ENCODE measurements at places on chromosomes 6 and 20.

DNA sequence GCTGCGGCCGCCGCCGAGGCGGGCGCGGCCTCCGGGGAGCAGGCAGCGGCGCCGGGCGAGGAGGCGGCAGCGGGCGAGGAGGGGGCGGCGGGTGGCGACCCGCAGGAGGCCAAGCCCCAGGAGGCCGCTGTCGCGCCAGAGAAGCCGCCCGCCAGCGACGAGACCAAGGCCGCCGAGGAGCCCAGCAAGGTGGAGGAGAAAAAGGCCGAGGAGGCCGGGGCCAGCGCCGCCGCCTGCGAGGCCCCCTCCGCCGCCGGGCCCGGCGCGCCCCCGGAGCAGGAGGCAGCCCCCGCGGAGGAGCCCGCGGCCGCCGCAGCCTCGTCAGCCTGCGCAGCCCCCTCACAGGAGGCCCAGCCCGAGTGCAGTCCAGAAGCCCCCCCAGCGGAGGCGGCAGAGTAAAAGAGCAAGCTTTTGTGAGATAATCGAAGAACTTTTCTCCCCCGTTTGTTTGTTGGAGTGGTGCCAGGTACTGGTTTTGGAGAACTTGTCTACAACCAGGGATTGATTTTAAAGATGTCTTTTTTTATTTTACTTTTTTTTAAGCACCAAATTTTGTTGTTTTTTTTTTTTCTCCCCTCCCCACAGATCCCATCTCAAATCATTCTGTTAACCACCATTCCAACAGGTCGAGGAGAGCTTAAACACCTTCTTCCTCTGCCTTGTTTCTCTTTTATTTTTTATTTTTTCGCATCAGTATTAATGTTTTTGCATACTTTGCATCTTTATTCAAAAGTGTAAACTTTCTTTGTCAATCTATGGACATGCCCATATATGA is 3.2 kb downstream of the MARCKS start:
- DNase-seq = no peak

- DNase-seq = no peak
Measured at GRCh38 chr6:5214570-5215052, 46.1 kb downstream of the LYRM4 start.

GRCh38 chr6:127475823-127476176 is 16.6 kb upstream of the KIAA0408 start:
- no peak for DNase-seq

GRCh38 chr20:43295781-43296180 is 106.1 kb upstream of the PTPRT start:
- DNase-seq = no peak

DNA sequence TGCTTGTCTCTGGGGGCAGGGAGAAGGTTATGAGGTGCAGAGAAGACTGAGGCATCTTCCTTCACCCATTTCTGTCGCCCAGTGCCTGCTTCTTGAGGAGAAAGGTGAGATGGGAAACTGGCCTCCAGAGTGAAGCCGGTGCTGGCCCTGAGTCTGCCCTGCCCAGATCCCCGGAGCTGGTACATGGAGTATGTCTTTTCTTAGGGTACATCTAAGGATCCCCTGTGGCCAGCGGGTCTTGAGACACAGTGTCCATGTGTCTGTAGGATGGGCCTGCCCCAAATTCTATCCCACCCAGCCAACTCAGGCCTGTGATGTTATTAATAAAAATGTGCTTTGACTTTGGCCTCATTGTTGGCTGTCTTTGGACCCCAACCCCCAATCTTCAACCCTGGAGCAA is 8.8 kb upstream of the BAK1 start:
- DNase-seq = no peak

DNA sequence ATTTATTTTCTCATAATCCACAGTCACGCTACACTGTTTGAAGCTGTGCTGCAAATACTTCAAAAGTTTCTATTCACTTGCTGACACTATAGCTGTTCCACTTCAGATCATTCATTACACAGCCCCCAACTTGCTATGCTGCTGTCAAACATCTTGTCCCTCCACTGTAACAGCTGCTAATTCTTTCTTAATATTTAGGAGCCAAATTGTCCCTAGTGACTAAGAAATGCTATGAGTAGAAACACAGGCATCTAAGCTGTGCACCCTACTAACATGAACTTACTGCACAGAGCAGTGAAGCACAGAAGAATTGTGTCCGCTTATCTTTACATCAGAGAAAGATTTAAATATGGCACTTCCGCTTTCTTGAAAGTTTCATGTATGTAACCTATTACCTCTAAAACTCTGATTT is 91.3 kb downstream of the PDE10A start:
- no peak for DNase-seq

DNA sequence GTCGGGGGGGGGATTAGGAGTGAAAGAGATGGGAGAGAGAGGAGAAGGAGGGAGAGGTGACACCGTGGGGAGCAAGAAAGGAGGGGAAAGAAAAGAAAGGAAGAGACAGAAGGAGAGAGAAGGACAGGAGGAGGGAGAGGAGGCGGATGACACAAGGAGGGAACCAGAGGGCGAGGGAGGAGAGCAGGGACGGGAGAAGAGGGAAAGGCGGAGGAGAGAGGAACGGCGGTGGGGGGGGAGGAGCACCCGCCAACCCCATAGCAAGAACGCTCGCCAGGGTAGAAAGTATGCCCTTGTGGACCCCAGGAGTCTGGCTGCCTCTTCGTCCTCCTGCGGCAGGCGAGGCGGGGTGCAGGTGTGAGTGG is 4.5 kb upstream of the INSM1 start:
- DNase-seq = no peak

DNA sequence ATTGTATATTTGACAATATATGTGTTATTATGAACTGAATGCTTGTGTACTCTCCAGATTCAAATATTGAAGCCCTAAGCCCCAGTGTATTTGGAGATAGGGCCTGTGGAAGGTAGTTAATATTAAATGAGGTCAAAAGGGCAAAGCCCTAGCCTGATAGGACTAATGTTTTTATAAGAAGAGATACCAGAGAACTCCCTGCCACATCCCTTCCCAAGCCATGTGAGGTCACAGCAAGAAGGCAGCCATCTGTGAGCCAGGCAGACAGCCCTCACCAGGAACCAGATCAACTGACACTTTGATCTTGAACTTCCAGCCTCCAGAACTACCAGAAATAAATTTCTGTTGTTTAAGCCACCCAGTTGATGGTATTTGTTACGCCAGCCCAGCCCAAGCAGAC is 36.4 kb upstream of the FBXL4 start:
- DNase-seq = no peak

GRCh38 chr20:32792731-32793458 is 26.9 kb upstream of the MAPRE1 start:
- DNase-seq = no peak

- DNase-seq = no peak
Measured at GRCh38 chr20:361561-361960, 14.7 kb downstream of the NRSN2 start.

GRCh38 chr20:40144581-40144980 is 544.5 kb downstream of the MAFB start:
- no peak for DNase-seq

- DNase-seq = no peak
Measured at GRCh38 chr6:164929408-164929977, 379.9 kb downstream of the C6orf118 start.

DNA sequence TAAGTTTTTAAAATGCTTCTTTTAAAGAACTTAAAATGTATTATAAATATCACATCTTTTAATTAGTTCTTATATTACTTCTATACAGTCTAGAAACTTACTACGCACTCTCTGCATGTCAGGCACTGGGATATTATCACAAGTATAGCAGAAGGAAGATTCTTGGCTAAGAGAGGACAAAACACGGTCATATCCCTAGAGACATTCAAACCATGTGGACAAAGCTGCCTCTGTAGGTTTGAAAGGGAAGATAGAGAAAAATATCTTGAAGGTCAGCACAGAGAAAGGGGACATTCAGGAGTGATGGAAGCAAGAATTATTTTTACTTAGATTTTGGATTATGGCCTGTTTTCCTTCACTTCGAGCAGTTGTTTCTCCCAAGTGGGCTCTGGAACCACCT is 64.1 kb downstream of the LRRC1 start:
- DNase-seq = no peak

- no peak for DNase-seq
Measured at GRCh38 chr6:29319931-29320330, 18.4 kb downstream of the OR14J1 start.

DNA sequence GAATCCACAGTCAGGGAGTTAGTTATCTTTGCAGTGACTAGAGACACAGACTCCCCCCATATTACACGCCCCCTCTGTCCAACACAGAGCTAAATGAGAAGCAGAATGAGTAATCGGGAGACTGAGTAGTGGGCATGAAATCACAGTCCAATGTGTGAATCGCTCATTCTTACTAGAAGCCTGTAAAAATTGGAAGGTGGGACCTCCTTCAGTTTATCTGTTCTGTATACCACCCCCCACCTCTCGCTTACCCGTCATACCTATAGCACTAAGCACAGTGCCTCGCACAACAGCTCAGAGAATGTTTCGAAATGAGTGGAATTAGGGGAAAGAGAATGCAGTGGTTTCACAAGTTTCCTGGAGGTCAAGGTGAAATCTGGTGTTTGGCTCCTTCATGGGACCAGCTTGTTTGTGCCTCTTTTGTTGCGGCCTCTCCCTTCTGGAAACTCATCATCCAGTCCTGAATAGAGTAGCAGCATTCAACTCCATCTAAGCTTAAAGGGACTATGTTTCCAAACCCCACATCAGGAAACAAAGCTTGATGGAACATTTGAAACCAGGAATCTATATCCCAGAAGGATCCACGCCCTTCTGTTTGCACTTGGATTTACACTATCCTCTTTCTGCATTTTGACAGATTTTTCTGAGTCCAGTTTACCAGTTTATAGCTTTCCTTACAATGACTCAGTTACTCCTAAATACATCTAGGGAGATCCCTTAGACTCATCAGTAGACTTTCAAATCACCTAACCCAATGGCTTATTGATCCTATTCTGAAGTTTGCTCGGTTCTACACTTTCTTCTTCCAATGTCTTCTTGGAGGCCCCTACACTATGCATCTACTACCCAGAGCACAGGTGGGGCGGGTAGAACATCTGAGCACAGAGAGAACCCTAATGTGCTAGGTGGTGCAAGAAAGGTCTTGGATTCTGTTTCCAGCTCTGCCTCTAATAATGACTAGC is 59.2 kb upstream of the PIM1 start:
- no peak for DNase-seq

- no peak for DNase-seq
Measured at GRCh38 chr20:19510611-19511010, 247.4 kb upstream of the RIN2 start.

GRCh38 chr20:50367104-50367674 is 143.0 kb upstream of the PTPN1 start:
- no peak for DNase-seq

GRCh38 chr6:137698636-137699030 is 168.4 kb upstream of the TNFAIP3 start:
- no peak for DNase-seq

DNA sequence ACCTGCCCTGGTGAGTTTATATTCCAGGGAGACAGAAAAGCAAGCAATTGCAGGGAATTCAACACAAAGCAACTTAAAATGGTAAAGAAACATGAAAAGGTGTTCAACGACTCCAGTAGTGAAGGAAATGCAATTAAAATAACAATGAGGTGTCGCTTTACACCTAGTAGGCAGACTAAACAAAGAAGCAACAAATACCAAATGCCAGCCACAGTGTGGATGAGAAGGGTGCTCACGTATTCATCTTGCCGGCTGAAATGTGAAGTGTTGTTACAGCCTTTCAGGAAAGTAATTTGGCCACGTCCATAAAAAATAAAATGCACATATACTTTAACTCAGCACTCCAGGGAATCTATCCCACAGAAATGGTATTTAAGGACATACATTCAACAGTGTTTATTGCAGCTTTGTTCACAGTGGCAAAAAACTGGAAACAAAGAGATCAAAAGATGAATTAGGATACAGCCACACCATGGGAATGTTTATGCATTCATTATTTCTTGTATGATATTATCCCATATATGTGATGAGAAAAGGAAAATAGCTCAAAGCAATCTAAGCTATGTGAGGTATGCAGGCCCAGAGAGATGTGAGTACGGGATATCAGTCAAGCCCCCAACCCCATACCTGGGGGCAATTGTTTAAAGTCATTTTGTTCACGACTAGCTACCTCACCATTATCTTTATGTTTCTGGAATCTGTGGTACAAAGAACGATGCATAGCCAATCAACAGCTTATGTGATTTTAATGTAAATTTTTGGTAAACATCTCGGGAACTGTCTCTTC is 266.0 kb upstream of the SOX4 start:
- DNase-seq = no peak

DNA sequence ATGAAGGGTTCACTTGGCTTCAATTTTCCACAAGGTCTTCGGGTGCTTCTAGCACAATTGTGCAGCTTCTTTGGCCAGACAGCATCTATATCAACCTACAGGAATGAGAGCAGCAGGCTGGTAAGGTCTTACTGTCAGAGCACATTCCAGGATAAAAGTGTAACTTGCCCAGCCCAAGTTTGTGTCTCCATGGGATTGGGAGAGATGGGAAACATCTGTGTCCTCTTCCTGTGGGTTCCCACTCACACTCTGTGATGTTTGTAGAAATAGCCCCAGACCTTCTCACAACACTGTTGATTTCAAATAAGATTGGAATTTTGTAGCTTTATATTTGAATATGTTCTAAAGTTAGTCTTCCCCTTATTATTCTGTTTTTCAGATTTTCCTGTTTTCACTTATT is 83.4 kb upstream of the RGS17 start:
- DNase-seq = no peak

- no peak for DNase-seq
Measured at GRCh38 chr6:12635813-12636212, 80.8 kb upstream of the PHACTR1 start.

GRCh38 chr6:43773050-43773979 is 3.3 kb downstream of the VEGFA start:
- peak; percentile 17 for DNase-seq

DNA sequence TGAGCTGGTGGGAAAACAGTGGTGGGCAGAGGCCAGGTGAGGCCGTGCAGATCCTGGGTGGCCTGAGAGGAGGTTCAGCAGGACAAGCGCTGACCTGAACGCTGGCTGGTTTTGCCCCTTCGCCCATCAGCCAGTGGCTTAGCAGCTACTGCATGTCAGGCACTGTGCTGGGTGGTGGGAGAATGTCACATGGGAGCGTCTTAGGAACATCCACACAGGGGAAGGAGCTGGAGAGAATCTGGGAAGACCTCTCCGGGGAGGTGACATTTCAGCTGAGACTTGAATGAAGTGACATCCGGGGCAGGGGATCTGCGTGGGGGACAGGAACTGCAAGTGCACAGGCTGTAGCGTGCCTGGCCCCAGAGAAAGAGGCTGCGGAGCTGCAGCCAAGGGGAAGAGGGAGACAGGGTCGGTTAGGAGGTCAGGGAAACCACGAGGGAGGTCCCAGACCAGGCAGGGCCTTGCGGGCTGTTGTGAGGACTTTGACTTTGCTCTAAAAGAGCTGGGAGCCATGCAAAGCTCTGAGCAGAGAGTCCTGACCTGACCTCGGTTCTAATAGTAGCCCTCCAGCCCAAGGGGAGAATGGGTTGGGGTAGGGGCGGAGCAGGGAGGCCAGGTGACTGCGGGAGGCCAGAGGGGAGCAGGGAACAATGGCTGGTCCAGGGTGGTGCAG is 156.8 kb upstream of the PTPN1 start:
- no peak for DNase-seq

- peak; percentile 46 for DNase-seq
Measured at GRCh38 chr20:38633577-38634093, 32.0 kb downstream of the ARHGAP40 start.

- DNase-seq = no peak
Measured at GRCh38 chr20:38437796-38438195, 2.7 kb upstream of the SNHG17 start.
